ENCODE measurements at places on chromosomes 6 and 20. TPM values are rescaled to one million over a fixed set of nuclear protein-coding genes. Genes with fewer than 3 reads are reported as not detected.

DNA sequence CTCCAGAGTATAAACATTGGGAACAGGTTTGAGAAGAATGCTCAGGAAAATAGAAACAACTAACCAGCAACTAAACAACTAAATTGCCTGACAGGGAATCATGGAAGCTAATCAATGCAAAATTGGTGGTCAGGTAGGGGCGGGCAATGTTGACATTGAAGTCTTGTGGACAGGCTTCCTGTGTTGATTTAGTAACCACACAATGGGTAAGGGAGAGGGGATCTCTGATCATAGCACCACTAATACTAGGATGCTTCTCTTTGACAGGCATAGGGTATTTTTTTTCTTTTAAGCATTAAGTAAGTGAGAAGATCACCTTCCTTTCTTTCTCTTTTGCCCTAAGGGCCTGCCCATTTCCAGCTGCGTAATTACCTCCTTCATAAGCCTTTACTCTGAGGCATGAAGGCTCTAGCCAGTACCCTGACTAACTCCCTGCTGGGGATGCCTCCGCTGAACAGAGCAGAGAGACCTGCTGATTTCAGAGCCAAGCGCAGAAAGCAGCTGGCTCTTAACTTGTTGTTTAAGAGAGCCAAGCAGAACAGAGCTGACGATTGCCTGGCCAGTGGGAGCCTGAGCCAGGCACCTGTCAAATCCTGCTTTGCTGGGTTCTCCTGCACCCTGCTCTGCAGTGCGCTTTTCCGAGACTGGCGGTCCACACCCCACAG lies 118.7 kb downstream of the BMP2 start:
- DNase-seq, result no peak

The NPEPL1 gene
- 38.2 TPM for total RNA-seq

- no peak for DNase-seq
Measured at GRCh38 chr20:26214991-26215390, 518.3 kb upstream of the ZNF337 start.

DNA sequence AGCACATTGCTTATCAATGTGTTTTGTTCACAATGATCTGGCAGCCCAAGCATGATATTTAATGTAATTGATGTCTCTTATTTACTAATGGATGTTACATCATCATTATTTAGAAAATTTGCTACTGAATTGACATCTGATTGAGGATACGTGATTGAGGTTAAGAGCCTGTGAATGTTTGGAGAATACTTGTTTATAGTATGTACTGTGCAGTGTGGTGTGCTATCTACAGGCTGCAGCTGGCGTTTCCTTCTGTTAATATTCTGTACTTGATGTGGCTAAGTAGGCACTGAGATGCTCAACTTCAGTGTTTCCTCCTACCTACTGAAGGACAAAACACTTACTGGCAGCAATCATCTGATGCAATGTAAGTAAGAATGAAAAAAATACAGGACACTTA lies 709.6 kb upstream of the FLRT3 start:
- no peak for DNase-seq

DNA sequence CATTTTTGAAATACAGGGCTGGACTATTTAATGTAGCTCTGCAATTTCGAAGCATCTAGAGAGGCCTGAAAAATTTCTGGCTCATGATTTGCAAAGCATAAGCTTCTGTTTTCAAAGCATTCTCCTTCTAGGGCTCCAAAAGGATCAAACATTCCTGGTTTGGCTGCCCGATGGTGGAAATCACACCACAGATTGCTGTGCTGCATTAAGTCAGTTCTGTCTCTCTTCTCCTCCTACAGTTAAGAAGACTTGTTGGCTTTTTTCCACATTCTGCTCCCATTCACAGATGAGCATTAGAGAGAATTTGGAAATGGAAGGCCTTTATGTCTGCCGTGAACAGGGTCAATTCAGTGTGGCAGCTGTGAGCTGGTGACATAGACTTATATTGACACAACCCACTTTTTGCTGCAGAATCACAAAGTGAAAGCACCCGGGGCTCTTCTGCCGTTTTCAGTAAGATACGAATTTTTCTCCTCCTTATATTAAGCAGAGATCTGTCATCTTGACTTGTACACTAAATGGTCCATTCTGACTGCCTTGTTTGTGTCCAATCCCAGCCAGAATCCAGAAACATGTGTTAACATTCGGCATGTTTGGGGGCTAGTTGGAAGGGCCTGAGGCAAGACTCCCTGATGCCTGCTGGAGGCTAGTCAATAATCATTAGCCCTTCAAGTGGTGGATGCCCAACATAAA lies 330.8 kb upstream of the DEFB112 start:
- DNase-seq, result no peak

- no peak for DNase-seq
Measured at GRCh38 chr6:116922853-116923548, 46.0 kb downstream of the RFX6 start.

- DNase-seq, result peak; percentile 84
Measured at GRCh38 chr20:12575352-12576095, 433.2 kb upstream of the SPTLC3 start.

DNA sequence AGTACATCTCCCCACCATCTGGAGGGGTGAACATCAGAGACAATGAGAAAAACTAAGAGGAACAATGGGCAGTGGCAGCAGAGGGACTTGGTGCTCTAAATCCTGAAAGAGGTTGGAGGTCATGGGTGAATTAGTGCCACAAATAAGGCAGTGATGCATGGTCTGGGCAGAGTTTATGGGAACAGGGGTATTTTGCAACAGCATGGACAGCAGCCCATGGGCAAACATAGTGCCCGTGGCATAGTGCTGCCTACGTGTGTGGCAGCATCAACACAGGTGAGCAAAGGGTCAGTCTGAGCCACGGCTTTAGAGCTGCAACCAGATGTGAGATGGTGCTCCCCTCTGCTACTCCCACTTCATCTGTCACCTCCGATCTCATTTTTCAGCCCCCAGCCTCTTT lies 459.1 kb upstream of the CITED2 start:
- DNase-seq, result no peak

The PKIB gene
- total RNA-seq, result not detected

The SUMO4 gene
- total RNA-seq, result 1.3 TPM

The KHDC1 gene
- total RNA-seq, result 3.0 TPM

- no peak for DNase-seq
Measured at GRCh38 chr20:41201760-41202159, 64.4 kb downstream of the PLCG1 start.

The PRRC2A gene
- total RNA-seq, result 57.4 TPM

The OR12D3 gene
- total RNA-seq, result not detected

GRCh38 chr6:56497240-56497639 lies 145.4 kb downstream of the DST start:
- DNase-seq, result no peak

GRCh38 chr6:105780146-105780860 lies 305.8 kb upstream of the PRDM1 start:
- DNase-seq, result no peak

The CLVS2 gene
- total RNA-seq, result under 0.01 TPM

DNA sequence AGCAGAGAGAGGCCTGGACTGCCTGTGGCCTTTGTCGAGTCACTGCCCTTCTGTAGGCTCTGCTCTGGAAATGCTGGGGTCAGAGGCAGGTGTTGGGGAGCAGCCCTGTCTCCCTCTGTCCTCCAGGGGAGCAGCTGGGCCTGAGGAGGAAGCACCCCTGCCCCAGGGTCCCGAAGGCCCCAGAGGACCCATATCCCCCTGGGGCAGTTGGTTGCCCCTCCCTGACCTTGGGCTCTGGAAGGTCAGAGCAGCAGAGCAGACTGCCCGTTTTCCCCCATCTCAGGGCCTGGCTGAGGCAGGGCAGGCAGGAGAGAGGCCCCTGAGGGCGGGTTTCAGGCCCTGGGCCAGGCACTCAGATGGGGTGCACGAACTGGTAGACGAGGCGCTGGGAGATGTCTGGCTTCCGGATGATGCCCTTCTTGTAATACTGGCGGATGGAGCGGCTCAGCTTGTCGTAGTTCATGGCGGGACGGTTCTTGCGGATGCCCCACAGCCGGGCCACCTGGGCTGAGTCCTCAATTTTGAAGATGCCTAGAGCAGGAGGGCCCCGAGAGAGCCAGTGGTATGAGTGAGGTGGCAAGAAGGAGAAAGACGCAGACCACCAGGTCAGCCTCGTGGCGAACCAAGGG lies 18.1 kb downstream of the SPDEF start:
- no peak for DNase-seq

The PBOV1 gene
- not detected for total RNA-seq

DNA sequence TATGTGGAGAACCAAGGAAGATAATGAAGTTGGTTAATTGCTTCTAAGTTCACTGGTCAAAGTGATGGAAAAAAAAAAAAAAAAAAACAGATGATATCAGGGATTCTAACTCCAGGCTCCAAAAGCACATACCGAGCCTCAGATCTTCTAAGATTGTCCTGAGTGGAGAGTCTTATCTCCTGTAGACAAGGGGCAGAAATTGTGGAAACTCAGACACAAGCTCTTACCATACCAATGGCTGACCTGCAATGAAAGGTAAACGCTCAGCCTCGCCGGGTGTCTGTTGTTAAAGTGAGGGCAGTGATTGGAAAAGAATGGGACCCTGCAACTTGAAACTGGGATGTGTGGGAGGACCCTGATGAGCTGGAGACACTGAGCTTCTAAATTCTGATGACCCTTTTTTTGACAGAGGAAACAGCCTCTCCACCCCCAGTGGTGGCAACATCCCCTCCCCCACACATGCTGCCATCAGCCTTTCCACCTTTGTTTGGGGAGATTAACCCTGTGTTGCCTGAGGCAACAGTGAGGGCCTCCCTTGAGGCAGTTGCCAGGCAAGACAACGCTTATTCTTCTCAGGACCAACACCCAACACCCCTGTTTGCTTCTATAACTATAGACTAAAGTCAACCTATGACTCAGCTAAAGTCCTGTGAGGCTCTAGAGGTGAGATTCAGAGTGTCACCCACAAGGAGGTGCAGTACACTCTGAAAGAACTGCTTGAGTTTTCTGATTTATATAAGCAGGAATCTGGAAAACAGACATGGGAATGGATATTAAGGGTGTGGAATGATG lies 154.0 kb downstream of the THBS2 start:
- no peak for DNase-seq

The AGER gene
- total RNA-seq, result 3.0 TPM

DNA sequence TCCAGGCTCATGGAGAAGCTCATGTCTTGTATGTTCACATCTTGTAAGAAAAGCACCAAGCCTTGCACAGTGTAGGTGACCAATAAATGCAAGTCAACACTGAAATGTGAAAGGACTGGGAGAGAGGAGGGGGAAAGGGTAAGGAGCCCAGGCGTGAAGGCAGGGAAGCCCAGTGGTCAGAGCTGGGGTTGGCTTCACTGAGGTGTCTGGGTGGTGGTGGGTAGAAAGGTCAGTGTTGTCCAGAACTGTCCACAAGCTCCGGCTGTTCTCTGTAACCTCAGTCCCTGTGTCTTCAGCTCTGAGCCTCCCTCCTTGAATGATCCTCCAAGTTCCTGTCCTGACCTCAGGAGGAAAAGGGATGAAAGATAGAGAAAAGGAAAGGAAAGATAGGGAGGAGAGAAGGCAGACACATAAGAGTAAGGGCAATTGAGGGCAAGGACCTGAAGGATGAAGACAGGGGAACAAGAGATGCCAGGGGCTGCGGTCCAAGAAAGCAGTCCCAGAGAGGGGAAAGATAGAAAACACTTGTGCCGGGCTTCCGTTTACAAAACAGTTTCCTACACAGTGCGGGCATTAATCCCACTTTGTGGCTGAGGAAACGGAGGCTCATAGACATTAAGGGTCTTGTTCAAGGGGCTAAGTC lies 2.4 kb upstream of the TNXB start:
- DNase-seq, result no peak

The TCP11 gene
- total RNA-seq, result not detected

- DNase-seq, result peak; percentile 82
Measured at GRCh38 chr20:32528171-32528891, 56.8 kb downstream of the NOL4L start.

GRCh38 chr20:24617080-24617432 lies 147.6 kb downstream of the SYNDIG1 start:
- DNase-seq, result no peak

- no peak for DNase-seq
Measured at GRCh38 chr20:3904224-3904623, 15.0 kb downstream of the PANK2 start.

GRCh38 chr20:2524709-2525506 lies 11.5 kb upstream of the TMC2 start:
- peak; percentile 36 for DNase-seq

The RAET1G gene
- not detected for total RNA-seq

DNA sequence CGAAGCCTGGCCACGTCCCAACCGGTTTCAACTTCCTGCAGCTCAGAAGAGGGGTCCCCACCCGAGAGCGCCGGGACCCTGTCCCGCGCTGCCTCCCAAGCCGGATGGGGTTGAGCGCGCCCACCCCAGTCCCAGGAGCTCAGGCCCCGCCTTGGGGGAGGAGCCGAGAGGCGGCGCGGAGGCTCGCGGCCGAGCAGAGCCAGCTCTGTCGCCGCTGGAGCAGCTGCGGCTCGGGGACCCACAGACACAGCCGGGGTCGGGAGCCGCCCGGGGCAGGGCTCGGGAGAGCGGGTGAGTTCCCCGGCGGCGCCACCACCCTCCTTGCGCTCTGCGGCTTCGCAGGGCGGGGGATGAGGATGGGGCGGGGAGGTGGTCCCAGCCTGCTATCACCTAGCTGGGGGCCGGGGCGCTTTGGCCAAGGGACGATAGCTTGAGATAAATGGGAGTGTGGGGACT lies at the start of gene PPP1R16B:
Gene PPP1R16B, plus strand, starts transcription at position 196 of the 456 bp plus-strand sequence. CDS start 30,229 bp downstream, outside the sequence.
- peak; percentile 20 for DNase-seq

GRCh38 chr20:62742979-62743776 lies 34.5 kb downstream of the NTSR1 start:
- no peak for DNase-seq

The ZNF76 gene
- total RNA-seq, result 56.7 TPM

The PRRT1 gene
- not detected for total RNA-seq

- no peak for DNase-seq
Measured at GRCh38 chr6:28719275-28719940, 193.7 kb downstream of the GPX5 start.

GRCh38 chr20:37943033-37943432 lies 40.1 kb downstream of the VSTM2L start:
- DNase-seq, result no peak

DNA sequence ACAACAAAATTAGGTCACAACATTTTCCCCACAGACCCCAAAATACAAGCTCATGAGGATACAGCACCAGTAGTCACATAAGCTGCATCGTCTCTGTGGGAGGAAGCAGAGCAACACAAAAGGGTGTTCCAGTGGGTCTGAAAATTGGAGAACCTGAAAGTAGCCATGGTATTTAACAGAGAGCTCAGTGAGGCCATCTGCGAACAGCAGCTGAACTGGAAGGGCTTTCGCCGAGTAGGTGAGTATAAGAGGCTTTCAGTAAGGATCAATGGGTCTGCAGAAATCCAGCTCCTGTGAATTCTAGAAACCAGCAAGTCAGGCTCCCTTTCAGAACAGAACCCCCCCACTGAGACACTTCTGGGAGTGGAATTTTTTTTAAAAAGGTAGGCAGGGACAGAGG lies 120.0 kb upstream of the RREB1 start:
- DNase-seq, result no peak

DNA sequence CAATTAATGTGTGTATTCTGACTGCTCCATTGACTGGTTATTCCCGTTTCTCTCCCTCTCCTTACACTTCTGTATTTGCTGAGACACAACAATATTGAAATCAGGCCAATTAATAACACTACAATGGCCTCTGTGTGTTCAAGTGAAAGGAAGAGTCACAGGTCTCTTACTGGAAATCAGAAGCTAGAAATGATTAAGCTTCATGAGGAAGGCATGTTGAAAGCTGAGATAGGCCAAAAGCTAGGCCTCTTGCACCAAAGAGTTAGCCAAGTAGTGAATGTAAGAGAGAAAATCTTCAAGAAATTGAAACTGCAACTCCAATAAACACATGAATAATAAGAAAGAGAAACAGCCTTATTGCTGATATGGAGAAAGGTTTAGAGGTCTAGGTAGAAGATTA lies 489.5 kb upstream of the CITED2 start:
- no peak for DNase-seq

- no peak for DNase-seq
Measured at GRCh38 chr6:134199848-134200606, 117.9 kb downstream of the SGK1 start.
